Spleen (tissue), 13 donors: ENCODE measurements at places on chromosomes 6 and 20.
A peak's percentile ranks its signal among the peaks of the same experiment; 100 is the strongest.

GRCh38 chr20:9166153-9166780 is 97.4 kb downstream of the PLCB4 start:
- DNase-seq = no peak

- peak; percentile 80 for DNase-seq
Observed at GRCh38 chr20:62294516-62294915, 8.3 kb upstream of the ADRM1 start.

DNA sequence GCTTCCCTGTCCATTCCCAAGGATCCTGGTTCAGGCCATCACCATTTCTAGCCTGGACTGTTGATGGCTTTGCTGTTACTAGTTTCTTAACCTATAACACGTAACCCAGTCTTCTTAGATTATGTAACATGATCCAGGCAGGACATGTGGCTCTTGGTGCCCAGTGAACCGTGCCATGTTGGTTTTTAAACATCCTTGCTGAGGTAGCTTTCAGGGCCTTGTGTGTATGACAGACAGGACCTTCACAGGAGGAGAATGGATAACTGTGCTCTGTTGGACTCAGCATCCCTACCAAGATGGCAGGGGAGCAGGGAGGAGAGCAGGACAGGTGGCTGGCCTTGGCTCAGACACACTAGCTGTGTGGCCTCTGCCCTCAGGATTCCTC is 46.8 kb downstream of the PANK2 start:
- no peak for DNase-seq

- no peak for DNase-seq
Observed at GRCh38 chr20:57698116-57698866, 11.5 kb downstream of the PMEPA1 start.

DNA sequence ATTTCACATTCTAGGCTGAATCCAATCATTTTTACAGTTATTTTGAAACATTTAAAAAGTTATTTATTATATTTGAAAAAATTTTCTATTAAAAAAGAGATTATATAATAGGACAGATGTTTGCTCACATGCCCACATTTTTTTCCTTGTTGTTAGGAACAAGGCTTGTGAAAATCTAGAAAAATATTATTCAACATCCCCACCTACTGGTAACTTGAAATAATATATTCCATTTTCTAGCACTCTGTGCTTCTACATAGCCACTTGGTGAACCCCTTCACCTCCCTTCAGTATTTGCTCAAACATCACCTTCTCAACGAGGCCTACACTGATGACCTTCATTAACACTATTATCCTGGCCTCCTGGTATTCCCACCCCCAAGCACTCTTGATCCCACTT is 18.3 kb upstream of the GPRC6A start:
- no peak for DNase-seq

GRCh38 chr6:168589275-168589674 is 148.3 kb downstream of the SMOC2 start:
- no peak for DNase-seq

GRCh38 chr20:41715526-41715925 is 97.3 kb upstream of the CHD6 start:
- no peak for DNase-seq

DNA sequence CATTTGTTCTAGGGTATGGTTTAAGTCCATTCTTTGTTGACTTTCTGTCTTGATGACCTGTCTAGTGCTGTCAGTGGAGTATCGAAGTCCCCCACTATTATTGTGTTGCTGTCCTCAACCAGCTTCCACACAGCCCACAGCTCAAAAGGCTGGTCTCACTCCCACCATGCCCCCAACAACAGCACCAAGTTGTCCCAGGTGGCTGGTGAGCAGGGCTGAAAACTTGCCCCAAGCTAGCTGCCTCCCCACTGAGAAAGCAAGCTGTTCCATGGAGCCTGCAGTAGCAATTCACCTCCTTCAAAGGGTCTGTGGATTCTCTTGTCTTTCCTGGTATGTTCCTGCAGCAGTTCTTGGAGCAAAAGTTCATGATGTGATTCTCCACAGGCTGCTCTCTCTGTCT is 221.0 kb downstream of the SYNDIG1 start:
- no peak for DNase-seq

GRCh38 chr20:50314678-50315335 is 124.2 kb downstream of the CEBPB start:
- DNase-seq = no peak

- DNase-seq = no peak
Observed at GRCh38 chr20:63547725-63548480, at the start of gene SRMS. SRMS (minus strand) TSS chr20:63547749; CDS start chr20:63547463, 286 bp downstream.

DNA sequence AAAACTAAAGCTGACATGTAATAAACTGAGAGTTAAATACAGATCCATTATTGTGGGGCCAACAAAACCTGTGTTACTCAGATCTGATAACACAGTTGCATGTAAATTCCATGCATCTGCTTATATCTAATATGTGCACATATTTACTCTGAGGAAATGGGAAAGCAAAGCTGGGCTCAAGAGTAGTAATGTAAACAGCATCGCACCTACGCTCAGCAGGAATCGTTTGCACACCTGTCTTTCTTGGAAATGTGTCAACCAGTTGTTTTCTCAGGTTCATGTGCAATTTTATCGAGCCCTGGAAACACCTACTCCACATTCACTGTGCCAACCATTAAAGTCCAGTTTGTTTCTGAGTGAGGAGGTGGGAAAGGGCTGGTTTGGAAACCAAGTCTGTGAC is 80.3 kb upstream of the CNKSR3 start:
- DNase-seq = no peak

DNA sequence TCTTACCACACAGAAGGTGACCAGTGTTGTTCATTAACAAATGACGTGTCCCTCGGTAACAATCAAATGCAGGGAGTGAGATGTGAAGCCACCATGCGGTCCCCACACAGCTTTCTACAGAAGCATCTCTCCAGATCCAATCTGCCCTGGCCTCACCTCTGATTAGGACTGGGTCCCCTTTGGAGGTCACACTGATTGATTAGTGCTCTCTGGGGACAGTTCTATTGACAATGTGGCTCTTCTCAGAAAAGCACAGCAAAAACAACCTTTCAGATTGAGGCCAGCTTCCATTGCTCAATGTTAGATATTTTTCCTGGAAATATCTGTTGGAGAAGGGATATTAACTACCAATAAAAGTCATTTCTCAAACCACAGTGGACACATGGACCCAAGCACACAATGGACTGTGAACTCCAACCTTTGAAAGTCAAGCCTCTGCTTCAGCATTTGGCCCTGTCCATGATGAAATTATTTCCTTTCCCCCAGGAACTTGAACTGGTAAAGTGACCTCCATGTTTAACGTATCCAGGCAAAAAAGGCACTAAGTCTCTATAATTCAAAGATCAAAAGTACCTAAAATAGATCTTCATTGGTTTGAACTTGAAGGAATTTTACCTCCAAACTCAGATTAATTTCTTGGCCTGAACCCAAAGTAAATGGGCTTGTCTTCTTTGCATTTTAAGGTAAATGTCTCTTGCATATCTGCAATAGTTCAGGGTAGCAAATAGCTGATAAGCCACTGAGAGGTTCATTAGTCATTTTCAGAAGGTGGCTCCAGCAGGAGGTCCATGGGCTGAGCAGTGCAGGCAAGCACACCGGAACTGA is 118.5 kb downstream of the FOXA2 start:
- no peak for DNase-seq

DNA sequence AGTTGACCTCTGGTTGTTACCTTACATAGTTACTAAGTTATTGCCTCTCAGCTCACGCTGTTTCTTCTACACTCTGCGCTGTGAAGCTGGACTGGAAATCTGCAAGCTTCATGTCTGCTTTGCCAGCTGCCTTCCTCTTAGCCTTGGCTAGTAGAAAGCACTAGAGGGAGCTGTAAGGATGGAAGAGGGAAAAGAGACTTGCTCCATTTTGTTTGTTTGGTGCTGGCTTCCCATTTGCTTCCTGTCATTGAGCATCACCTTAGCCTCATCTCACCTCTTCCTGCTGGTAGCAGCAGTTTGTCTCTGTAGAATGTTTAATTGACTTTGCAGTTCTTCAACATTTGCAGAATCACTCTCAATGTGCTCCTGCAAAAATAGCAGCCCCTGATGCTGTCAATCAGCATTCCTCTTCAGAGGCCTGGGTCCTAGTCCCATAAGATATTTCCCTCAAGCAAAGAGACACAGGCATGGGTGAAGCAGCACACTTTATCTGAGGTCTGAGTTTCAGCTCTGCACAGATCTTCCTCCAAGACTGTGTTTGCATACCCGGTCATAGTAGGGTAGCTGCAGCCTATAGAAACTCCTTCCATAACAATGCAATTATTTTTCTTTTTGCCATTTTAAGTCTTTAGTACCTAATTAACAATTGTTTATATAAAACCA is 302.2 kb upstream of the EPHA7 start:
- DNase-seq = no peak

DNA sequence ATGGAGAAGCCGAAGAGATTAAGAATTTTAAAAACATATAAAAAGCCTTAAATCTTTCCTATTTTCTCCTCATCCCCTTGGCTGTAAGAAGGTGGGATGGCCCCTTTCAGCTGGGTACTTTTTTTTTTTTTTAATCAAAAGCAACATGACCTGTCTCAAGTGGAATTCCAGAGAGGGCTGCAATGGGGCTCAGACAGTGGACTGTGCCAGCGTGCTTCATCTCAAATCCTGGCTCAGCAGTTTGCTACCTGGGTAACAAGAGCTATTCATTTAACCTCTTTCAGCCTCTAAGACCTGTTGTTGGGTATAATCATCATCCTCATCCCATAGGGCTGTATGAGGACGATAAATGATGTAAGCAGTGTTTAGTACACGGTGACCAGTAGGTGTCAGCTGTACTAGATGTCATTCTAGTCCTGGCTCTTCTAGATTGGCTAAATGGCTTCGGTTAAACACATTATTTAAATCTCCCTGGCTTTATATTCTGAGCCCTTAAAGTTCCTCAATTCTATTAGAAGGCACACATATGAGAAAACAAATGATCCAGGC is 6.9 kb upstream of the PPP1R3G start:
- DNase-seq = no peak

DNA sequence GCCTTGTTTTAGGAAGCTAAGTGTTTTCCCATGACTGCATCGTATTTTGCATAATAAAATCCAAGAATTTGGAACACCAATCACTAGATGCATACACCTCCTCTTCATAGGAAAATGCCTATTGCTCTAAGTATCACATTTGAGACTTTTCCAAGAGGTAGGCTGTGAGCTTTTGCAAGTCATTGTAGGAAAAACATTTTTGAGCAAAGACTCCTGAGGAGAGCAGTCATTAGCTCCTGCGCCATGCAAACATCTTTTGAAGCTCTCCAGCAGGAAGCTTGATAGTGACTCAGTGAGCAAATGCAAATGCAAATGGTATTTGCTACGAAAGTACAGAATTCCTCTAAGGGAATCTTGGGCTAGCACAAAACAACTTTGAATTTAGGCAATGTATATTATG is 750.4 kb downstream of the QKI start:
- DNase-seq = no peak

- no peak for DNase-seq
Observed at GRCh38 chr6:168320634-168321033, 1.1 kb upstream of the DACT2 start.
